Activated CD4-positive, CD25-positive, alpha-beta regulatory T cell treated with anti-CD3 and anti-CD28 coated beads, Interleukin-2, amount 50 U/mL, for 16 hours (primary cell): ENCODE measurements at places on chromosomes 13 and 19.

DNA sequence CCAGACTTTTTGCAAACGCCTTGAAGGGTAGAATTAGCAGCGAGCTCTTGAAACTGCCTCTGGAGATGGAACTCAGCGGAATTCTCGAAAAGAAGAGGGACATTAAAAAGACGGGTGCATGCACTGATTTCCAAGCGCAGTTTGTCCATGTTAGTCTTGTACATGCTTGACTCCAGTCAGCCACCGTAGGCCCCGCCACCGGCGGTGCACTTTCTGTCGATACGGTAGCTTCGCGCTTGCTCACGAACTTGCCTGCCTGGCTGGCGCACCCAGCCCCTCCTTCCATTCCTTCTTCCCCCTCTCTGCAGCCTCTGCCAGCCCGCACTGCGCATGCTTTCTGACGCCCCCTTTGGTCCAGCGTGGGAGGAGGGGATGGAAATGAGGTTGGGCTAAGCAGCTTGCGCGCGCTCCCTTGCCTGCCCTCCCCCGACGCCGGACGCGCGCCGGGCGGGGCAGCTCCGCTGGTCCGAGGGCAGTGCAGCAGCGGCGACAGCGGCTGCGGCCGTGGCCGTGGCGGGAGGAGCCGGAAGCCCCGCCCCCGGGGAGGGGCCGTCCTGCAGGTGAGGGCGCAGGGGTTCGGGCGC lies at the start of gene ZNF575:
TSS of gene ZNF575 (plus strand) at position 227 of the 584 bp plus-strand sequence. CDS start 1,235 bp downstream, outside the sequence.
- peak; percentile 65 for DNase-seq

- no peak for DNase-seq
Measured at GRCh38 chr13:113669755-113670341, 2.8 kb downstream of the GRK1 start.

DNA sequence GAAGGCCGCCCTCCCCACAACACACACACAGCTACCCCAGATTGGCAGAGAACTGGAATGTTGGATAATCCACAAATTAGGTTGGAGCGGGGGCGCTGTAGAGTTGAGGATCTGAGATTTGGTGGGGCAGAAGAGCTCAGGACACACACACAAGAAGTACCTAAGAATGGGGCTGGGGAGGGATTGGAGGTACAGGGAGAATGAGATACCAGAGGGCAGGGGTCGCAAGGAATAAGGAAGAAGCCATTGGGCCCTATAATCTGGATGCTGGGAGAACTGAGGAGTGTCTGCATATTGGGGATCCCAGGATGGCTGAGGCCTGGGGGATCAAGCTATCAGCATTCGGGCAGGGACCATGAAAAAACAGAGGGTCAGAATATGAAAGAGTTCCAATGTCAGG lies 11.5 kb downstream of the SYT3 start:
- DNase-seq, result no peak

DNA sequence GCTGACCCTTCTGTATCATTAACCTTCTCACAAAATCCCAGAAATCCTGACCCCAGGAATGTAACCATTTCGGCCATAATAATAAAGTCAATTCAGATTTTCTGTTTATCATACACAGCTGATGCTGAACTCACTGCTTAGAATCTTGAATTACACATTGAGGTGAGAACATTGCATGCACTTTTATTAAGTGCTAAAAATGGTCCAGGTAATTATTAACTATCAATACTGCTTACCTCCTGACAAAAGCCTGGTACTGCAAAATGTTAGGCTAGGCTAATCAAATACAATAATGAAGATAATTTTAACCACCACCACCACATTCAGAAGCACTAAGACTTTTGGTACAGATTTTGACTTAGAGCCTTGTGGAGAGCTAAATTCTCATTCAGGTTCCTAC lies 36.1 kb downstream of the KLF12 start:
- DNase-seq, result no peak

DNA sequence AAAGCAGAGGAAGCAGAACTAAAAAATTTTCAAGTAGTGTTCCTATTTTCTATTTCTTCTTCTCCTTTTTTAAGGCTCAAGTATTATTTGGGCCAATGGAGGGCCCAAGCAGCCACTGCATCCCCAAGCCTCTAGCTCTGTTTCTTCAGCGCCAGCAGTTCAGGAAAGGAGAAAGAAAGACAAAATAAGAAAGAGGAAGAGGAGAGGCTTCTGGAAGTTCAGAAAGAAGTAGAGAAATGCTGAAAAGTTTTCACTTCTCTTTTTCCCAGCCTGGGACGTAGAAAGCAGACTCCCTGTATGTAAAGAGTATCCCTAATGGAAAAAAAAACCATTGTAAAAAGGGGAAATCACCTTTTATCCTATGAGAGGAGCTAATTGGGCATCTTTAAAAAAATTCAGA lies 165.5 kb upstream of the KLF12 start:
- no peak for DNase-seq

DNA sequence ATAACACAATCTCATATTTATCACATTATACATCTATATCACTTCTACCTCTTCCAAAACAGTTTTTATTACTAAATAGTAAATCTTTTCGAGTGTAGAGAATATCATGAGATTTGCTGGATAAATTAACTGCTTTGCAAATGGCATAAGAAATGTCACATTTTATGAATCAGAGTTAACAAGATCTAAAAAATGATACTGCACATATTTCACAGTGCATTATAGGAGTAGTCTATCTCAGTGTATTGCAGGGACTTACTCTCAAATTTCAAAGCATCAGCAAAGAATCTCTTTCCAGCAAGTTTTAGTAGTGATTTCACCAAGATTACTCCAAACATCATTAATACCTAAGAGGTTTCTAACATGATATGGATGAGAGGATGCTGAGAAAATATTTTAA lies 687.1 kb upstream of the SLITRK1 start:
- no peak for DNase-seq

DNA sequence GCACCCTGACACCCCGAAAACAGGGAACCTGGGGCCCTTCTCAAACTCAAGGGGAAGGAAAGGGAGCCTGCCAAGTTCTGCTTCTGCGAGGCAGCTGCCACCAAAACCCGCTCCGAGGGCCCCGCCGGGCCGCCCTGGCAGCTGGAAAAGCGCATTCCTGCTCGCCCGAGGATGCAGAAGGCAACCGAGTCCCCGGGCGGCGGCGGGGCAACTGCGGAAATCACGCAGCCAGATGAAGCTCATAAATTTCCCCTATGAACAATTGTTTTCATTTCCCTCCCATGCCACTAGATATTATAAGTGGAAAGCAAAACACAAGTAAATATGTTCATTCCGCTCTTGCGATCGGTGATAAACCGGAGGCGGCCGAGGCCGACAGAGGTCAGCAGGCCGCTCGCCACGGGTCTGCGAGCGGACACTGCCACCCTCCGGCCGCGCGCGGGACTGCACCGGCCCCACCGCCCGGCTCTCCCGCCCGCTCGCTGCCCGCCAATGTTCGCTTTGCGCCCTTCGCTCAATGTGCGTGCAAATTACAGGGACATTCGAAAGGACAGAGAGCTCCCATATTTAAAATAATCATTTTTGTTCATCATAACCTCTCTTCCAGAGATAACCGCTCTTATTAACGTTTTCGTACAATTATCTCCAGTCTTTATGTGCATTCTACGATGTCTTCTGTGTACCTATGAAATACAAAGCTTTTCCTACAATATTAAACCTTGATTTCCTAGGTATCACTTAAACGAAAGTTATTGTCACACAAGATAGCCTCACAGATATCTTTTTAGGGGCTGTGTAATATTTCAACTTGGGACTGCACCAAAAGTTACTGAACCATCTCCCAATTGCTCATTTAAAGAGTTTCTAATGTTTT lies 120.8 kb upstream of the ZNF507 start:
- peak; percentile 21 for DNase-seq

DNA sequence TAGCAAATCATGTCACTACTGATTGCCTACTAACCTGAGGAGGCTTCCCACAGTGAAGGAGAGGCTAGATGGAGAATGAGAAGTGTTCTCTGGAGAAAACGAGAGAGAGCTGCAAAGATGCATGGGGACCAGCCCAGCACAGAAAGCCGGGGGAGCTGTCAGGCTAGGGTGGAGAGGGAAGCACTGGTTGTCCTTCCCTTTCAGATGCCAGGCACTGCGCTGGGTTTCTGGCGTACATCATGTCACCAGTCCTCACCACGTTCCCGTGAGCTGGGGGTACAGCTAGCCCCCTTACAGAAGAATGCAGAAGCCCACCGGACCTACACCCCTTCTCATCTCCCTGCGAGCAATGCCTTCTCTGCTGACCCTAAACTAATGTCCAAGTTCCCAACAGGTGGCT lies 86.0 kb downstream of the STK24 start:
- DNase-seq, result no peak

DNA sequence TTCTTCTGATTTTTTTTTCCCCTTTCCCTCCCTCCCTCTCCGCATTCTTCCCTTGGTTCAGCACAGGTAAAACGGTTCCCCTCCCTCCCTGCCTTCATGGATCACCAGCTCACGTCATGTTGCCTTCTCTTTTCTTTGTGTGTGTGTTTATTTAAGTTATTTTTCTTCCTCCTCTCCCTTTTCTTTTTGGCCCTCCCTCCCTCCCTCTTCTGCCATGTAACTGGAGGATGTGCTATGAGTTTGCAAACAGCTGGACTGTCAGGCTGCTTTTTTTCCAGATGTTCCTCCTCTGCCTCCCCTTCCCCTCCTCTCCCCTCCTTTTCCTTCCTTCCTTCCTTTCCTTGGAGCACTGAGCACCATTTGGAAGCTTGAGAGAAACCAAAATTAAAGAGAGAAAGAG lies 2.0 kb downstream of the LENG9 start:
- no peak for DNase-seq

DNA sequence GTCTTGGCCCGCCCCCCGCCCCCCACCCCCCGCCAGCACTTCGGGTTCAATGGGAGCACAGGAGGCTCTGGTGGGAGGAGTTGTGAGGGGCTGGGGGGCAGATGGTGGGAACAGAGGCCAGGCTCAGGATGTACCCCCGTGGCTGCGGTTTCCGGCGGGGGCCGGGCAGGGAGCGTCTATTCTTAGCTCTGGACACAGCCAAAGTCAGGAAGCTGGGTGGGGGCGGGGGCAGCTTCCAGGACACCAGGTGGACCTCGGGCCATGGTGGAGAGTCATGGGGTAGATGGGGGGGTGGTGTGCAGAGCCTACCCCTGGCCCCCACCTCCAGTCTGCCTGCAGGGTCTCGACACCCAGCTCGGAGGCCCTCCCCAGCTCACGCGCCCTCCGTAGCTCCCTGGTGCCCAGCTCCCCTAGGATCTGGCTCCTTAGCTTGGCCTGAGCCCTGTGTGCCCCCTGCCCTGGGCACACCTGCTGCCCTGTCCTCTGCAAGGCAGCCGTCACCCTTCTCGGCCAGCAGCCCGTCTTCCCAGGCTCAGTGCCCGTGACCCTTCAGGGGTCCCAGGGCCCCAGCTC lies 2.2 kb upstream of the TBXA2R start:
- no peak for DNase-seq

GRCh38 chr13:113129480-113129879 lies 6.9 kb downstream of the F10 start:
- no peak for DNase-seq

GRCh38 chr19:55213547-55213946 lies 4.2 kb upstream of the PTPRH start:
- no peak for DNase-seq

DNA sequence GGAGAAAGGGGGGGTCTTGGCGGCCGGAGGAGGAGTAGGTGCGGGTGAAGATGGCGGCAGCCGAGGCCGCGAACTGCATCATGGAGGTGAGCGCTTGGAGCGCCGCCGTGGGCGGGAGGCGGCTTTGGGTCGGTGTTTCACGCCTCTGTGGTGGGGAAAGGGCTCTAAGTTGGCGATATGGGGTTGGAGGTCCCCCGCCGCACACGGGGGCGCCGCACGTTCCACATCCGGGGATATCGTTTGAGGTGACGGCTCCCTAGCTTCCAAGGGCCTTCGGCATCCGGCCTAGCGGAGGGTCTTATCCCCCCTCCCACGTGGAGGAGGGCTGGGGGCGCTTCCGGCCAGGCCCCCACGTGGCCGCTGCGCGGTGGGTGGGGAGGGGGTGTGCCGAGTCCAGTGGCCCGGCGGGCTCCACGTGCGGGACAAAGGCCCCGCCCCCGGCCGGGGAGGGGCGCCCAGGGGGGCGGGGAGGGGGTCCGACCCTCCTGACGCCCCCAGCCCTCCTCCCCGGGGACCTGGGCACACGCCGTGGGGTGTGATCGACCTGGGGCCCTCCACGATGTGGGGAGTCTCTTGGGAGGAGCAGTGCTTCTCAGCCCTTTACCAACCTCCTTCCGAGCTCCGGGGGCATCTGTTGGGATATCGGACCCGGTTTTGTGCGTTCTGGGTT lies at the start of gene PRMT1:
TSS of gene PRMT1 (plus strand) at position 41 of the 670 bp plus-strand sequence. CDS start at position 51, 10 bp downstream.
- no peak for DNase-seq

DNA sequence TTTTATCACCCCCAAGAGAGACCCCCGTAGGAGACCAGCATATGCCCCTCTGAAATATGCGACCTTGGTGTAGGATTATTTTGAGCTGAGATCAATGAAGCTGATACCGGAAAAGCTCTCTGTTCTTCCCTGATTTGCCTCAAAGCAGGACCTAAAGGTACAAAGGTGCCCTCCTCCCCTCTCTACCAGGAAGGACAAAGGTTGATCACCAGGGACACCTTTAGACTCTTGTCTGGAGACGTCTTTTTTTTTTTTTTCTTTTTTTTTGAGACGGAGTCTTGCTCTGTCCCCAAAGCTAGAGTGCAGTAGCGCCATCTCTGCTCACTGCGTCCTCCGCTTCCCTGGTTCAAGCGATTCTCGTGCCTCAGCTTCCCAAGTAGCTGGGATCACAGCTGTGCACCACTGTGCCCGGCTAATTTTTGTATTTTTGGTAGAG lies 792 bp upstream of the PEX11G start:
- DNase-seq, result no peak

- DNase-seq, result no peak
Measured at GRCh38 chr19:13926715-13927114, 11.5 kb downstream of the PODNL1 start.

DNA sequence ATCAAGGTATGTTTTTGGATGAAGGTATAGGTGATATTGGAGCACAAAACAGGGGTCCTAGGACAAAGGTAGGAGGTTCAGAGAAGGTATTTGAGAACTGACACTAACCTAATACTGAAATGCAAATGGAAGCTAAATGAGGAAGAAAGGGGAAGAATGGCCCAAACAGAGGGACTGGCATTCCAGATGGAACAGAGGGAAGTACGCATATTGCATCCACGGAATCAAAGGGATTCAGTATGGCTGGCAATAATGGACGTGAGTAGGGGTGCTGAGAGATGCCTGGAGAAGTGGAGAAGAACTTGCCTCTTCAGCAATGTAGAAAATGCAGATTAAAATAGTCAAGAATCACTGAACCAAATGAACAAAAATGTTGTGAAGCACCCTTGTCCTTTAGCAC lies 283.5 kb upstream of the DACH1 start:
- no peak for DNase-seq

DNA sequence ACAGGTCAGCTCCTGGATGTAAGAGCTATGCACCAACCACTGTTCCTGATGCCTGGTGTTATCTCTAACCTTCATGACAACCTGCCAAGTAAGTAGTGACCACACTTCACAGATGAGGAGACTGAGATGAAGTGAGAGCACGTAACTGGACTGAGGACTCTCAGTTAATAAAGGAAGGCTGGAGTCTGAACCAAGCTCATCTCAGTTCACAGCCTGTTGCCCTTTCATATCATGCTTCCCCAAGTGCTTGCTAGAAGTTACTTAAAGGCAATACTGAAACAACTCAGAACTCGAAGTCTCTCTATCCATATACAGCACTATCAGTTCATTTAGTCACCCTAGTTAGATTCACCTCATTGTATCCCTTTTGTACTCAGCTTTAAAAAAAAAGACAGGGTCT lies 119.7 kb downstream of the ABCC4 start:
- DNase-seq, result no peak

- DNase-seq, result no peak
Measured at GRCh38 chr19:2100719-2101061, 4.0 kb downstream of the IZUMO4 start.
